ENCODE measurements at places on chromosomes 13 and 19.

GRCh38 chr19:1312767-1313694 lies 27.4 kb downstream of the EFNA2 start:
- DNase-seq = peak; percentile 31

GRCh38 chr13:41565216-41565615 lies 107.9 kb downstream of the RGCC start:
- DNase-seq = peak; percentile 58

- no peak for DNase-seq
Measured at GRCh38 chr19:40594255-40594654, 6.9 kb upstream of the LTBP4 start.

- no peak for DNase-seq
Measured at GRCh38 chr19:40239415-40240226, 13.1 kb upstream of the CCNP start.

GRCh38 chr19:9793071-9793591 lies 24.6 kb upstream of the ZNF846 start:
- DNase-seq = no peak

DNA sequence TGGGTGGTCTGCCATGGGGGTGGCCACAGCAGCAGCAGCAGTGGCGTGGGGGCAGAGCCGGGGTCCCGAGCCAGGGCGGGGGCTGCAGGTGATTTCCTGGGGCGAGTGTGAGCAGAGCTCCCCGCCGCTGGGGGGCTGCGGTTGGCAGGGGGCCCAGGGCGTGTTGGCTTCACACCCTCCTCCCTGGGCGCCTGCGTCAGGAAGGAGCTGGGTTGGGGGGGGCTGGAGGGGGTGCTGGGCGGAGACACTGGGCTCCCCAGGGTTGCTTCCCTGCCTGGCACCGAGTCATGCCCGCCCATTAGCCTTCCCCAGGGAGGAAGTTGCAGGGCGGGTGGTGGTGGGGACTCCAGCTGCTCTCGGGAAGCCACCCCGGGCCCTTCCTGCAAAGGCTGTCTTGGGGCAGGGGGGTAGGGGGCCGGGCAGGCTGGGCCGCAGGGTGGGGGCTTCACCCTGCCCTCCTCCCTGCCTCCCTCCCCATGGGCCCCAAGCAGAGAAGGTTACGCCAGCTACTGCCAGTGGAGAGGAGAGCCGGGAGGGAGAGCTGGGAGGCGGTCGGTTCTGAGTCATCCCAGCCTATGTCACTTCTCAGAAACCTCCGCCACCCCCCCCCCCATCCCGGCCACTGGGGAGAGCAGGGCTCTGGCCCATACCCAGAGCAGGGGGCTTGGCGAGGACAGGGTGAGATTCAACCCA lies 4.6 kb downstream of the MIDN start:
- DNase-seq = no peak

DNA sequence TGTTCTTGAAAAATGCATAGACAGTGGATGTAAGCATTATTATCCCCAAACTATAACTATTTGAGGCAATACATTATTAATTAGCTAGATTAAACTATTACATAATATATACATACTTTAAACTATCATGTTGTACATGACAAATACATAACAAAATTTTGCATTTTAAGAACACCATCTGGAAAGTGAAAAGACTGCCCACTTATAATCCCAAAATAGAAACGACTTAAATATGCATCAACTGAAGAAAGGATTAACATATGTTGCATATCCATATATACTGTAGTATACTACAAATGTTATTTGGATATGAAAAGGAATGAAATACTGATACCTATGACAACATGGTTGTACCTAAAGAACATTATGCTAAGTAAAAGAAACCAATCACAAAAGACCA lies 700.8 kb upstream of the SPRY2 start:
- DNase-seq = no peak

GRCh38 chr13:76816394-76816793 lies 69.8 kb downstream of the KCTD12 start:
- DNase-seq = no peak

DNA sequence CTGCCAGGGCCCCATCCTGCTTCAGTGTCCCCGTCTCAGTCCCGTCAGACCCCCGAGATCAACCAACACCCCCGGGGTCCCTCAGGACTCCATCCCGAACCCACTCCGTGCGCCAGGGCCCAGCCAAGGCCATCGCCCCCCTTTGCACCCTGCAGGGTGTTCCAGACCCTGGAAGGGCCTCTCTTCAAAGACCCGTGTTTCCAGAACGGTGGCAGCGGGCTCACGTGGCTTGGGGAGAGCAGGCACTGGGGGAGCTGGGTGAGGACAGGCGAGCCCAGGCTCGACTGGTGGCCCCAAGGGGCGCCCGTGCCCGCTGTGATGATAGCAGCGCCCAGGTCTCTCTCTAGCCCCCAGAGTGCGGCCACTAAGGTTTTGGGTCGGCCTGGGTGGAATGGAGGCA lies 1.4 kb downstream of the KASH5 start:
- no peak for DNase-seq

DNA sequence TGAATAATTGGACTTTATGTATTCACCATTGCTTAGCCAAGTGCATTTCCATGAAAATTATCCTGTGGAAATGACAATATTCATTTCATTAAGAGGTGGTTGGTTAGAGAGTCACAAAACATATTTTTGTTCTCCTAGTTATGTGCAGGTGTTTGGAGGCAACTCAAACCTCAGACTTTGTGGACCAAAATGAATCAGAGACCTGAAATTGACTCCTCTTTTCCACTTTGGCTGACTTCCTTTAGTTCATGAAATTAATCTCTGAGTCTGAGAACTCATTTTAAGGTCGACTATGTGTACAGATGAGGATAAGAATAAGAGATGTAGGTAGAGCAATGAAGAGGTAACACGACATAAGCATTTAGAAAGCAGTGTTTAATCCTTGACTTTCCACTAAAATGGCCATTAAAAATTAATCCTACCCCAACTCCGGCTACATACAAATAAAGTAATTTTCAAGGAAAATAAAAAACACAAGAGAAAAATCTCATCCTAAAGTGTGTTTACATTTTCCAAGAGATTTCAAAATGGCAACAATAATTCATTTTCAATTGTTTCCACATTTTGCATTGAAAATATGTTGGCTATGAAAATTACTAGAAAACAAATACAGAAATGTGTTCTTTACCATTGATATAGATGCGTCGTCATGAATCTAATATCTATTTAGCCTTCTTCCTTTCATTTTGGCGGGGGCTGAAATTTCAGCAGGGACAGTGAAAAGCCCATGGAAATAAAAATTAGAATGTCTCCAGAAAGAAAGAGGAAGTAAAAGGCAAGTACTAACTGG lies 185.4 kb upstream of the CSNK1A1L start:
- no peak for DNase-seq

GRCh38 chr19:54209058-54209810 lies 8.6 kb downstream of the RPS9 start:
- DNase-seq = no peak

DNA sequence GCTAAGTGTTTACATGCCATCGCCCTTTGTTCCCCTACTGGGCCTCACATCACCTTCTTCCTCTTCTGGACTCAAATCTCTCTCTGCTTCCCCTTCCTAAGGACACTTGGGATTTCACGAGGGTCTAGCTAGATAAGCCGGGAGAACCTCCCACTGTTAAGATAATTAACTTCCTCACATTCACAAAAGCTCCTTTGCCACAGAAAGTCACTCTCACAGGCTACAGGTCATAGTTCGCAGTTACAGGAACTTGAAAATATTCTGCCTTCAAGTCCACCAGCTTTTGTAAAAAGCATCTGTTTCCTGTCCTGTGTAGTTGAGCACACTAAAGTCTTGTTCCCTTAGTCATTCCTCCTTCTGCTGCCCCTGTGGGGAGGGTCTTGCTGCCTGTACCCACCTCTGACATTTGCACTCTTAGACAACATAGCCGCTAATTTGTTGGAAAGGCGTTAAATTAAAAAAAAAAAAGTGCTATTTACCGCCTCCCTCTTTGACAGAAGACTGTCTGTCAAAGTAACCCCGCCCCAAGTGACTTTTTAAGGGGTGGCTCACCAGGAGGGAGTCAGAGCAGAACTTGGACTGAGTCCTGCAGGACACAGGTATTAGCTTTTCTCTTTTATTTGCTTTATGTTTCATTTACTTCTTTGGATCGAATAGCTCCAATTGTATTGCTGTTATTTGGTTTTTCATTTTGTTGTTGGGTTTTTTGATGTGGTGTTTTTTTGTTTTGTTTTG lies 26.8 kb upstream of the CEACAM21 start:
- no peak for DNase-seq

DNA sequence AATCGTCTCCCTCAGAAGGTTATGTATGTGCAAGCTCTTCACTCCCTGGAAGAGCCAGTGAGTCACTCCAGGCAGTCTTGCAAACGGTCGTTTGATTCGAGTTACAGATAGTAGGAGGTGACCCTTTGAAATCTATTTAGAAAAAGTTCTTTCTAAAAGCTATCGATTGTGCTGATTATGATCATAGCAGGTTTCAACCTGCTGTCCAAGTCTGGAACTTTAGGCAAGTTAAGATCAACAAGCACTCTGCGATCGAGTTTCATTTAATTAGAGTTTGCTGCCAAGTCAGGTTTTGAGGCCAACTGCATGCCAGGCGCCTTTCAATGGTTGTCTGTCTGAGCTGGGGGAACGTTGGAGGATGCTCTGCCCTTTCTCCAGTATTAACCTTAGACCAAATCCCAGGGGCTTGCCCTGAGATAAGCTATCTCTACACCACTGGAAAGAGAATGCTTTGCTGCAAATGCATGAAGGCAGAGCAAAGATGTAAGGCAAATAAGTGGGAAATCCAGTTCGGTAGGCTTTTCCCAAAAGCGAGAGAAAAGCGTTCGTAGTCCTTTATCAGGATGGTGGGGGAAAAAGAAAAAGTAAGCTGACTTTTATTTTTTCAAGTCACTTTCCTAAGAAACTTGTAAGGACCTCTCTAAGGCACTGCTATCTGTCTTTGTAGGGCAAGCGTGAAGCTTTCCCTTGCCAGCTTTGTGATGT lies 287.5 kb downstream of the ATP8A2 start:
- DNase-seq = no peak

DNA sequence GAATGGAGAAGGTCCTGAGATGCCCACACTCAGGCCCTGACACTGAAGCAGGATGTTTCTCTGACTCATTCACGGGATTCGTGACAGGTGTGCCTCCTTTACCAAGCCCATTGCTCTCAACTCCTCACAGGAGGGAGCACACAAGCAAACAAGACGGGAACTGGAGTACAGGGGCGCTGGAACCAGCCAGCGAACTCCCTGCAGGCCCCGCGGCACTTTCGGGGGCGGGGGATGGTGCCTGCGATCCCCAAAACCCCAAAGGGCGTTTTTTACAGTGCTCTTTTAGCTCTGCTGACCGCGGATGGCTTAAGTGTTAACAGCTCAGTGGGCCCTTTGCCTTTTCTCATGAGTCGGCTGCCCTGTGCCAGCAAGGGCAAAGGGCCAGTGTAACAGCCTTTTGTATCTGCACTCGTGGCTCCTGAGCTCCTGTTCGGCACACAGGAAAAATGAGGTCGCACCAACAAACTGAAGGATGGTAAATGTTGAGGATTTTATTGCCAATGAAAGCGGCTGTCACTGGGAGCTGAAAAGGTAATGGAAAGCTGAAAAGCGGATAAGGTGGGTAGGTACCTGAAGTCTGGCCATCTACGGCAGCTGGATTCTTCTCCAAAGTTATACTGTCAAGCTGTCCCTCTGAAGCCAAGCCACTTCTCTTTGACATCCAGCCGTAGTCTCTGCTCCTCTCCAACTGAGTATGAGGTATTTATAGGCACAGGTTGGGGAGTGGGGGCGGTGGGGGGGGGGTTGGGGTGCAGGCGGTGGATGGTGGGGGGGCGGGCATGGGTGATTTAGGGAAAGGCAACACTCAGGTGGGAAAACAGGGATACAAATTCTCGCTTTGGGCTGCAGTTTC lies 65.0 kb upstream of the TRPC4 start:
- DNase-seq = no peak

- no peak for DNase-seq
Measured at GRCh38 chr13:28650284-28650683, 8.6 kb upstream of the POMP start.

DNA sequence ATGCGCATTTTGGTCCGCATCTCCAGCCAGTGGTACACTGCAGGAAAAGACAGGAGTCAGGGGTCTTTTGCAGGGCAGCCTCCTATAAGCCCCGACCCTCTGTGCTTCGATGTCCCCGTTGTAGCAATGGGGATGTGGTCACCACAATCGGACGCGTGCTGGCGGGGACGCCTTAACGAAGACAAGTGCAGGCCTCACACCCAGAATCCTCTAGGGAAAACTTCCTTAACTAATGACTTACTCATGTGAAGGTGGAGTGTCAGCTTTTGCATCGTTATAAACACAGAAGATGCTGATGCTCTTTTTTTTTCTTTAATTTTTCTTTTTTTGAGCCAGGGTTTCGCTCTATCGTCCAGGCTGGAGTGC lies 22.1 kb downstream of the VASP start:
- DNase-seq = no peak

- DNase-seq = no peak
Measured at GRCh38 chr19:4988770-4989251, 19.9 kb downstream of the KDM4B start.

DNA sequence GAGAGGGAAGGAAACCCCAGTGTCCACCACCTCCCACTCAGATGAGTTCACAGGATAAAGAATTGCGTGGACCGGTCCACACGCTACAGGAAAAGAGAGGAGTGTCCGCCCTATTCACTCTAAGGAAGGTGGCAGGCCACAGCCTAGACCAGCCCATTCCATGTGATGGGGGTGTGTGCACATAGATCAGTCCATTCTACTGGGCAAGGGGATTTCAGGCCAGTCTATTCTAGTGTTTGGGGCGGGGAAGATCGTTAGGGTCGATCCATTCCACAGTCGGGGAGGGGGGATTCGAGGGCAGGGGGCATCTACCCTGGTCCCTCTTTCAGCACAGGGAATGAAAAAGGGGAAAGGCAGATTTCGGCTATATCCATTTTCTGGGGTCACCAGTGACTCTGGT lies 7.8 kb downstream of the FIZ1 start:
- DNase-seq = no peak

GRCh38 chr19:8451885-8452284 lies 7.1 kb downstream of the HNRNPM start:
- DNase-seq = peak; percentile 56

DNA sequence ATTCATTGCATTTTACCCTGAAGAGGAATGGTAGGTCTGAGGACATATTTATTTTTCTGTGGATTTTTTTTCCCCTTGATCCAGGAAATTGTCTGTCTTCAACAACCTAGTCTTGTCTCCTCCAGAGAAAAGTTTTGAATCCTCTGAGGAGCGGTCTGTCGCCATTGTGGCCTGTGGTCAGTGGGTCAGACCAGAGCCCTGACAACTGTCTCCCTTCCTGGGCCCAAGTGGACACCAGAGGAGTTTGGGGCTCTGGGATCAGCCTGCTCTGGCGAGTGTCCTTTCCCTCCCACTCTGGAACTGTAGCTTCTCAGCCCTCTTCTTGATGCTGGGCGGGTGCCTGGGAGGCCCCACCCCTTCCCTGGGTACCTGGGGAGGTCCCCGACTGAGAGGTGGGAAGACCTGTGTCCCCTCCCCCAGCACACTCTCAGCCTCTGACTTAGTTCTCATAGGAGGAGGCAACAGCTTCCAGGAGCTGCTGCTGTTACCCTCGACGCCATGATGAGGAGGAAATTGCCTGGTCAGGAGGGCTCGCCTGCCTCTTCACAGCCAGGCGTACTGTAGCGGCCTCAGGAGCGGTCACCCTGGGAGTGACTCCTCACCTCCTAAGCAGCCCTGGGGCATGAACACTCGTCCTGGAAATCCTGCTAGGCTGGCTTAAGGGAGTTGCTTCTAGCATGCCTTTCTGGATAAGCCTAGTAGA lies 110.3 kb downstream of the GGACT start:
- DNase-seq = no peak

- no peak for DNase-seq
Measured at GRCh38 chr13:40562975-40563349, 103.5 kb downstream of the FOXO1 start.

GRCh38 chr19:16896146-16897028 lies 7.6 kb downstream of the F2RL3 start:
- no peak for DNase-seq

Measured in HS-5 (cell line).